Mesenchymal stem cell (in vitro differentiated cells and primary cell): ENCODE measurements at places on chromosomes 1 and 21.

DNA sequence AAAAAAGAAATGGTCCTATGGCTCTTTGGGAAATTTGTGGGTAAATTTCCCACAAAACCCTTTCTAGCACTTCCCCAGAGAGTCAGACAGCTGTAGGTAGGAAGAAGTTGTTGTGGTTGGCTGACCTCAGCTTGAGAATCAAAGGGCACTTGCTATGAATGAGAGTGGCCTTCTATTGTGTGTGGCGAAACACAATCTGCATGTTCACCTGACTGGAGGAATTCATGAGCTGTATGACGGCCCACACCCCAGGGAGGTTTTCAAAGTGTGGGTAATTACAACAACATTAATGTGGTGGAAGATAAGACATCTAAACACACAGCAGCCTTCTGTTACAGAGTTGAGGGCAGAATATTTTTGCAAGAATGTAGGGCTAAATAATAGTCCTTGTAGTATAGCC, 38.8 kb downstream of the NGF start:
- no peak for DNase-seq
- H3K27me3 ChIP-seq = no peaks in the 10 kb centered on the region
- no peak overlapping the region for H3K27ac ChIP-seq

DNA sequence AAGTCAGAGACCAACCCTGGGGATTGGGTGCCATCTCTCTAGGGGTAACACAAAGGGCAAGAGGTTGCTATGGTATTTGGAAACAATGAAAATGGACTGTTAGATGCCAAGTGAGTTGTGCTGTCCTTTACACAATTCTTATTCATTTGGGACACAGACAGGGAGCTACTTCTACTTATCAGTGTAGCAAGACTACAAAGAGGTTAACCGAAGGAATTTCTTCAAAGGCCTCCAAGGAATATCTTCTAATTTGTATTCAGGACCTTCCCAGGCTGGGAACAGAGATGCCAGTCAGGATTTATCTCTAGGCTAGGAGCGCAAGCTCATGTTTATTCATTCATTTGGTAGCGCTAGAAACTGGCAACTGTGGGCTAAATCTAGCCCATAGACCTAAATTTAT, 2.6 kb downstream of the NAXE start:
- H3K27ac ChIP-seq = no peak overlapping the region
- peaks cover 42% of the 10 kb centered on the region for H3K36me3 ChIP-seq
- no peaks in the 10 kb centered on the region for H3K27me3 ChIP-seq
- no peak overlapping the region for H3K4me3 ChIP-seq

- H3K36me3 ChIP-seq = no peaks in the 10 kb centered on the region
- no peak overlapping the region for H3K27ac ChIP-seq
- H3K4me1 ChIP-seq = peaks cover 9% of the 10 kb centered on the region
- no peak for DNase-seq
- no peak overlapping the region for H3K4me3 ChIP-seq
- peaks cover 76% of the 10 kb centered on the region for H3K27me3 ChIP-seq
Measured at GRCh38 chr1:984476-984814, 2.6 kb upstream of the PERM1 start.

DNA sequence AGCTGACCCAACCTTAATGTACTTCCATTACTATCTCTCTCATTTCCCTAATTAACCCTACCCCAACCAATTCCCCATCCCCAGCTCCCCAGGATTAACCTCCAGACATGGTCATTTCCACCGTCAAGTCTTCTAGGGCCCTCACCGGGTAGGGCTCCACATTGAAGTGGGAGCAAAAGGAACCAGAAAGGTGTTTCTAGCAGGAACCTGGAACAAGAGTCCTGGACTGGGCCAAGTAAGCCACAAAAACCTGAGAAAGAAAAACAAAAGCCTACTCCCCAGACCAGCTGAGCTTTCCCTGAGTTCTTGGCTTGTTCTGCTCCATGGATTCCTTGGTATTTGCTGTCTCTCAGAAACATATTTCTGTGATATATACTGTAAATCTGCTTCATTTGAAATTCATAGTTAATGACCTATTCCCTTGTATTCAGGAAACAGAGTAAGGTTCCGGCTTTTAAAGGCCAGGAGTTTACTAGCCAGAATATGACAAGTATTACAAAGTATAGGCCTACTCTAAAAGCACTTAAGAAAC, 58.4 kb downstream of the SYF2 start:
- peak overlapping the region; percentile 93 for H3K27ac ChIP-seq
- peaks cover 12% of the 10 kb centered on the region for H3K4me1 ChIP-seq
- no peaks in the 10 kb centered on the region for H3K36me3 ChIP-seq
- peaks cover 14% of the 10 kb centered on the region for H3K27me3 ChIP-seq
- no peak overlapping the region for H3K4me3 ChIP-seq

DNA sequence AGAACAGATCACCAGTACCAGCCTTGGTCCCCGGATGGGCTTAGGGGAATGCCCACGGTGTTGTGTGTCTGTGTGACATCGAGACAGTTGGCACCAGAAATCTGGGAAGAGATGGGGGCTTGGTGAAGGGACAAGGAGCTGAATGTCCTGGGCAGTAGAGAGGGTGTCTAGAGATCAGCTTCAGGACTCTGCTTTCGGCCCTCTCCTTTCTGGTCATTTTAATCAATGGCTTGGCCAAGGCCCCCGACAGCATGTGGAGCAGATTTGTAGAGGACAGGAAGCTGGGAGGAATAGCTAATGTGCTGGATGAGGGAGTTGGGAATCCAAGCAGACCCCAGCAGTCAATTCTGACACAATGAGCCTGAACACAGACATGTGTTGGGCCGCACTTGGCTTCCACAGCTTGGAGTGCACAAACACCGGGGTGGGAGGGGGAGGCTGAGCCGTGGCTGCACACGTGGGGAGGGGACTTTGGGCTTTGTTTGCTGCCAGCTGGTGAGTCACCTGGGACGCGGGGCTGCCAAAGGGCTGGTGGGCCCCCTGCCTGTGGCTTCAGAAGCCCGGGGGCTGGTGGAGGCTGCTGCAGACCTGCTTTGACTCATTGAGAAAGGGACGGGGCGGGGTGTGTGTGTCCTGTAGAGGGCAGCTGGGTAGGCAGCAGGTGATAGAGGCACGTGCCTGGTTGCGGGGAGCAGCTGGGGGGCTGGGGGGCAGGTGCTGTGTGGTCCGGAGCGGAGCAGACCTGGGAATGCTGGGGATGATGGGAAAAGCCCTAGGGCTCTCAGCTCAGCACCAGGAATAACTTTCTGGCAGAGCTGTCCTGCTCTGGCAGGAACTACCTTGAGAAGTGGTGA, 20.9 kb downstream of the SLC1A7 start:
- no peaks in the 10 kb centered on the region for H3K27me3 ChIP-seq
- peaks cover 13% of the 10 kb centered on the region for H3K4me1 ChIP-seq
- H3K27ac ChIP-seq = no peak overlapping the region
- peak; percentile 33 for DNase-seq
- H3K4me3 ChIP-seq = no peak overlapping the region
- H3K36me3 ChIP-seq = no peaks in the 10 kb centered on the region

DNA sequence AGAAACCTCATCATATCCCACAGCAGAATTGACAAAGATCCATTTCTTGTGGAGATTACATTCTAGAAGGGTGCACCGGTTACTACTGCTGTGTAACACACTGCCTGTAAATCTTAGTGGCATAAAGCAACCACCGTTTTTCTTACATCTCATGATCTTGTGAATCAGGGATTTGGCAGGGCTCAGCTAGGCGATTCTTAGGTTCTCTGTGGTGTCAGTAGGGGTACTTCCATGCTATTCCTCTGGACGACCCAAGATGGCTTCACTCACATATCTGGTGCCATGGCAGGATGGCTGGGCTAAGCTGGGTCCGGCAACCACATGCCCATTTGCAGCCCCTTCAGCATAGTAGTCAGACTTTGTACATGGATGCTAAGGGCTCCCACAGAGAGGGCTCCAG, 179.8 kb upstream of the TMEM51 start:
- no peak overlapping the region for H3K4me3 ChIP-seq
- H3K27me3 ChIP-seq = no peaks in the 10 kb centered on the region
- H3K36me3 ChIP-seq = peaks cover 29% of the 10 kb centered on the region

- DNase-seq = peak; percentile 96
- H3K27me3 ChIP-seq = no peaks in the 10 kb centered on the region
- no peak overlapping the region for H3K4me3 ChIP-seq
- H3K36me3 ChIP-seq = no peaks in the 10 kb centered on the region
- H3K27ac ChIP-seq = no peak overlapping the region
Measured at GRCh38 chr1:55827350-55827749, 612.2 kb upstream of the USP24 start.

DNA sequence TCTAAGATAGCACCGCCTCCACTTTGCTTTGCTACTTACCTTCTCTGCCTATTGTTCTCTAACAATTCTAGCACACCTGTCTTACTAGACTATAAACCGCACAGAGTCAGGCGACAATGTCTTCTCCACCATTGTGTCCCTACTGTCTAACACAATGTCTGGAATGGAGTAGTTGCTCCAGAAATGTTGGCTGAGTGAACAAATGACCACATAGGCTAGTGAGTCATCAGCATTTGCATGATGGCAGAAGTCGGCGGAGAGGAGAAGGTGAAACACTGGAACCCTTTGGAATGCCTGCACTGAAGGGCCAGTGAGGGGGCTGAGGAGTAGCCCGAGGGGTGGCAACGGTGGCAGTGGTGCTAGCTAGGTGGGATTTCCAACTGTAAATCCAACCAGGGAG, 14.0 kb upstream of the PABPC4 start:
- H3K36me3 ChIP-seq = no peaks in the 10 kb centered on the region
- peak; percentile 39 for DNase-seq
- H3K27me3 ChIP-seq = peaks cover 24% of the 10 kb centered on the region
- no peak overlapping the region for H3K4me3 ChIP-seq
- peaks cover 1% of the 10 kb centered on the region for H3K4me1 ChIP-seq

DNA sequence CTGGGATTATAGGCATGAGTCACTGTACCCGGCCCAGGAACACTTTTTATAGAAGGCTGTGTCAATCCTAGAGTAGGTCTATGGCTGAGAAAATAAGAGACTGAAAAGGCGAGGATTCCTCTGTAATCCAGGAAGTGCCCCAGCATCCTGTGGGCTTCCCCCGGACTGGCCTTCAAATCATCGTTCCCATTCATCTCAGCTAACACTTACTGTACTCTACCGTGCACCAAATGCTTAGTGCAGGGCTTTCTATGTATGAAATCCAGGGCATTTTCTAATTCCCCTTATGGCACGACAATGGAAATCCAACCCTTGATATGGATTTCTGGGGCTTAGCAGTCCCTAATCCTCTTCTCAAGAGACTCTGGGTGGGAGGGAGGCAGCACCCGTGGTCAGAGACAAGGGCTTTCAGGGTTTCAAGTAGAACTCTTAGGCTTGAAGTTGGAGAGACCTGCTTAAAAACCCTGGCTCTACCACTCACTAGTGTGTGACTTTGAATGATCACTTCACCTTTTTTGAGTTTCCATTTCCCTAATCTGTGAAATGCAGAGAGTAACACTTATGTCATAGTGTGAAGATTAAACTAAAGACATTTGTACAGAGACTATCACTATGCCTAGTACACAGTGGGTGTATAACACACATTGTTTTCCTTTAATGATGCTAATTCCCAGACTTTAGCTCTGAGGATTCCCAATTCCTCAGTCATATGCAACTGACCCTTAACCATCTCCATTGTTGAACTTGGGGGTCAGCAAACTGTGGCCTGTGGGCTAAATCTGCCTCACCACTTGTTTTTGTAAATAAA, 20.3 kb downstream of the MECR start:
- H3K4me1 ChIP-seq = peaks cover 8% of the 10 kb centered on the region
- H3K4me3 ChIP-seq = no peak overlapping the region
- peaks cover 40% of the 10 kb centered on the region for H3K36me3 ChIP-seq
- DNase-seq = peak; percentile 15
- H3K27ac ChIP-seq = no peak overlapping the region

DNA sequence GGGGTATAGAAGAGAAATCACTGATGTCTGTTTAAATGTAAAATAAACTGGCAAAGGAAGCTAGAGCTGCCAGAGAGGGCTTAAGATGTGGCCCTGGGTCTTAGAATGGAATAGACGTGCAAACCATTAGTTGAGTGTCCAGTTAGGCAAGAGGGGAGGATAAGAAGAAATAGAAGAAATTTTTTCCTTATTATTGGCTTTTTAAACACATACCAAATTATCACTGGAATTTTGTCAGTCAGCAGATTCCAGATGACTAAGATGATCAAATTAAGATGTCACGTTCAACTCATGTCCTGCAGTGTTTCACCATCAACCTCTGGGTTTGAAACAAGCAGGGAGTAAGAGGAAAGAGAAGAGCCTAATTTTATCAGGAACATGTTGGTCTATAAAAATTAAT, 71.6 kb upstream of the C1orf21 start:
- no peaks in the 10 kb centered on the region for H3K27me3 ChIP-seq
- H3K4me1 ChIP-seq = no peaks in the 10 kb centered on the region
- H3K36me3 ChIP-seq = no peaks in the 10 kb centered on the region
- no peak overlapping the region for H3K27ac ChIP-seq
- peak; percentile 21 for DNase-seq
- no peak overlapping the region for H3K4me3 ChIP-seq

DNA sequence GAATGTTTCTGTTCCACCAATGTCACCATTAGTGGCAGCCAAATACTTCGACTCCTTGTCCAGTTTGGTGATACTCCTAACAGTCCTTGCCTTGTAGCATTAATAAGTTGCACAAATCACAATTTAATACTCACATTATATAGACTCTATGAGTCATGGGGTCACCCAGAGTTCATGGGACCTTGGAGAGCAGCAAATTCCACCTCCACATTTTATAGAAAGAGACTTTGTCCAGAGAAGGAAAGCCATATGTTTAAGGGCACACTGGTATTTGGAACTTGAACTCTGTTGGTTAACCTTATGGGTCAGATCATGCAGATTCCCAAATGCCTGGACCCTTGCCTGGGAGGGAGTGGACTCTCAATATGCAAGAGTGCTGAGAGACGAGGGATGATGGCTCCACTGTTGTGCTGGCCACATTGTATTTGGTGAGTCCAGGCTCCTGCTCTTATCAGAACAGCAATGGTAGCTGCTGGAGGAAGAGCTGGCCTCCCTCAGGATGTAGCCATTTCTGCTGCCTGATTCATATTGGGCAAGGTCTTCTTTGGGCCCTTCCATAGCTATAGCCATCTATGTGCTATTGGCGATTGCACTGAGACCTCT, 30.6 kb downstream of the DNAJC6 start:
- H3K27ac ChIP-seq = no peak overlapping the region
- H3K4me3 ChIP-seq = no peak overlapping the region
- H3K27me3 ChIP-seq = no peaks in the 10 kb centered on the region
- H3K36me3 ChIP-seq = no peaks in the 10 kb centered on the region
- peak; percentile 19 for DNase-seq
- no peaks in the 10 kb centered on the region for H3K4me1 ChIP-seq

GRCh38 chr1:33377756-33378155, 53.1 kb downstream of the PHC2 start:
- H3K27ac ChIP-seq = no peak overlapping the region
- no peak for DNase-seq
- no peaks in the 10 kb centered on the region for H3K27me3 ChIP-seq
- H3K36me3 ChIP-seq = peaks cover 14% of the 10 kb centered on the region
- H3K4me1 ChIP-seq = peaks cover 5% of the 10 kb centered on the region
